ENCODE measurements at places on chromosomes 5 and 9. TPM values are rescaled to one million over a fixed set of nuclear protein-coding genes. Genes with fewer than 3 reads are reported as not detected.

DNA sequence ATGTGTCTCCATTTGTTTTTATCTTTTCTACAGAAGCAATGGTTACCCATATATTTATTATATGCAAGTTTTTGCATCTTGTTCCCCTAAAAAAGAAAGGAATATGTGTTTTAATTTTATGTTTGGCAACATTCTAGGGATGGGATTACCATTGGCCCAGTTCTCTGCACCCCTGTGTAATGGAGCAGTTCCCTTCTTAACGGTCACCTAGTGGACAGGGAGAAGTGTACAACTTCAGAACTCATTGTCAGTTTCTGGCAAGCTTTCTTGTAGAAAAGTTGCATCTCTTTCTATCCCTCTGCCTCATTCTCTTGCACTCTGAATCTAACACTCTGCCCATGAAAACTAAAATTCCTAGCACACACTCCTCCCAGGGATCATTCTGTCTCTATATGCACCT, 78.2 kb downstream of the DOCK8 start:
- H3K4me1 ChIP-seq = no peaks in the 10 kb centered on the region
- no peaks in the 10 kb centered on the region for H3K27me3 ChIP-seq
- H3K27ac ChIP-seq = no peak overlapping the region
- no peak for DNase-seq
- H3K4me3 ChIP-seq = no peak overlapping the region

- H3K27ac ChIP-seq = no peak overlapping the region
- no peaks in the 10 kb centered on the region for H3K4me1 ChIP-seq
Observed at GRCh38 chr5:137902408-137903133, 13.3 kb downstream of the PKD2L2 start.

DNA sequence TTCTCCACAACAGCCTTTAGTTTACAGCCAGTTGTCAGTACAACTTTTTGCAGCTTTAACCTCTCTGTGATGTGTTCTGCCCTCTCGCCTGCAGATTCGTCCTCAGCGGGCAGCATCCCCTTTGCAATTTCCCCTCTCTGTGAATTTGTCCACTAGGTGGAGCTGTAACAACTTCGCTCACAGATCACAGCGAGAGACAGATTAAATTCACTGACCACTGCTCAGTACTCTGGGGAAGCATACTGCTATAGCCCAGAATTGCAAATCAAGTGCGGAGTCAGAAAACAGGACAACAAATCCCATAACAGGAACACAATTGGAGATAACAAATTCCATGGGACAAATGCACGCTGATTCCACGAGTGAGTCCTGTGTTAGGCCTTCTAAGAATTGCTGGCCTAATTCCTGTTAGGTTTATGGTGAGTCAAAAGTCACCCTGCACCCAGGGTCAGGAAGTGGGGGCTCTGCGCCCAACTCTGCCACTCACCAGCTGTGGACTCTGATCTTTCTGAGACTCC, 2124.9 kb downstream of the MAT2B start:
- H3K4me3 ChIP-seq = no peak overlapping the region
- no peaks in the 10 kb centered on the region for H3K4me1 ChIP-seq
- no peaks in the 10 kb centered on the region for H3K36me3 ChIP-seq
- DNase-seq = peak; percentile 30
- H3K27ac ChIP-seq = no peak overlapping the region

GRCh38 chr5:178110-178509, 13.2 kb upstream of the LRRC14B start:
- no peaks in the 10 kb centered on the region for H3K36me3 ChIP-seq
- no peaks in the 10 kb centered on the region for H3K27me3 ChIP-seq
- DNase-seq = no peak
- no peaks in the 10 kb centered on the region for H3K4me1 ChIP-seq
- H3K4me3 ChIP-seq = no peak overlapping the region

DNA sequence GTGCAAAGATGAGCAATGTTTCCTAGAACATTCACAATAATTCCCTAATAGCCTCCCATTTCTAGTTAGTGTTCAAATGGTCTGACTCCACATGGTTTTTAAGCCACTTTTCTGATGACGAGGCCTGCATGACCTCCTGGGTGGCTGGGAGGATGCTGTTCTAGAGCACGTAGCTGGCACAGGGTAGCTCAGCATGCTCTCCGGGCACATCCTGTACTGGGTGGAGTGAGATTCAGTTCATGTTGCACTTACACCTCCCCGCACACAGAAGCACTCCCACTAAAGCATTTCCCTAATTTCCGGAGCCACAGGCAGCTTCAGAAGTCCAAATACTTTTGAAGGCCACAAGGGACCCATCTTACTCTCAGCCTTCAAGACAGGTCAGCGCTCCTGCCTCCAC, 159.8 kb upstream of the LHFPL2 start:
- no peak for DNase-seq
- H3K27ac ChIP-seq = no peak overlapping the region
- H3K4me1 ChIP-seq = peaks cover 21% of the 10 kb centered on the region
- H3K36me3 ChIP-seq = no peaks in the 10 kb centered on the region

DNA sequence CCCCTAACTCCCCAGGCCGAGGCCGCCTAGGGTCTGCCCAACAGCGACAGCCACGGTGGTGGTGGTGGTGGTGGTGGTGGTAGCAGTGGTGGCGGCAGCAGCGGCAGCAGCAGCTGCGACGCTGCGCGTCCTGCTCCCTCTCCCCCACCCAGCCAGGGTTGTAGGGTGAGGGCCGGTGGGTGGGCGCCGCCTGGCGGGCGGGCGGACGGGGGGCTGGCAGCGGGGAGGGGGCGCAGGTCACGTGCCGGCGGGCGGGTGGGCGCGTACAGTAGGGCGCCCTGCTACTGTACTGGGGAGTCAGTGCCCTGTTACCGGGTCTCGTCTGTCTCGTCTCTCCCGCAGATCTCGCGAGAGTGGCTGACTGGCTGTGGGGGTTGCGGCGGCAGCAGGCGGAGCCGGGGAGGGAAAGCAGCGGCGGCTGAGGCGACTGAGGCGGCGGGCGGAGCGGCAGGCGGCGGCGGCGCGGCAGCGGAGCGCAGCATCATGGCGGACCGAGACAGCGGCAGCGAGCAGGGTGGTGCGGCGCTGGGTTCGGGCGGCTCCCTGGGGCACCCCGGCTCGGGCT, at the start of gene PURA:
Gene PURA (plus strand): TSS at position 411 of the 565 bp plus-strand sequence. CDS start 73 bp downstream, at position 484.
- peaks cover 19% of the 10 kb centered on the region for H3K4me1 ChIP-seq
- peak within 1 kb of the TSS; percentile 67 for H3K4me3 ChIP-seq
- H3K36me3 ChIP-seq = no peaks in the 10 kb centered on the region
- peak; percentile 96 for DNase-seq

GRCh38 chr5:59221769-59222168, 638.9 kb downstream of the RAB3C start:
- DNase-seq = no peak
- H3K4me3 ChIP-seq = no peak overlapping the region
- no peaks in the 10 kb centered on the region for H3K4me1 ChIP-seq

DNA sequence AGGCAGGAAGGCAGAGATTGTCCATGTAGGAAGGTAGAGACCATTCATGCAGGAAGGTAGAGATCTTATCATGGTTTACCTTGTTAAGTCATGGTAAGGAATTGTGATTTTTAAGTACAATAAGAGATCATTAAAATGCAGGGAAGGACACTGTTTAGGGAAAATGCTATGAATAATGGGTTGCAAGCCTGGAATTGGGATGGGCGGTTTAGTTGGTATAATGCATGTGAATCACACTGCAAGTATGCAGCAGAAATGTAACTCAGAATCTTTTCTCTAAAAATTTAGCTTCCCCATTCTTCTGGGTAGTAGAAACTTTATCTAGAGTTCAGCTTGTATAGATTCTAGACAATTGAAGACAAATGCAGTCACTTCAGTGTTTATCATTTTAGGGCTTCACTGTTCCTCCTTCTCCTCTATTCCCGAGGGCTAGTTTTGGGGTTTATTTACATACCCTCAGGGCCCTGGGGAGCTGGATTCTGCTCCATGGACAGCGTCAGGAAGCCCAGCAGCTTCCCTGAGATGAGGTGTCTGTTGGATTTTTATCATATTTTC, 212.0 kb downstream of the SREK1 start:
- H3K36me3 ChIP-seq = no peaks in the 10 kb centered on the region
- H3K4me1 ChIP-seq = no peaks in the 10 kb centered on the region
- H3K4me3 ChIP-seq = no peak overlapping the region
- no peak for DNase-seq
- H3K27me3 ChIP-seq = no peaks in the 10 kb centered on the region
- H3K27ac ChIP-seq = no peak overlapping the region

DNA sequence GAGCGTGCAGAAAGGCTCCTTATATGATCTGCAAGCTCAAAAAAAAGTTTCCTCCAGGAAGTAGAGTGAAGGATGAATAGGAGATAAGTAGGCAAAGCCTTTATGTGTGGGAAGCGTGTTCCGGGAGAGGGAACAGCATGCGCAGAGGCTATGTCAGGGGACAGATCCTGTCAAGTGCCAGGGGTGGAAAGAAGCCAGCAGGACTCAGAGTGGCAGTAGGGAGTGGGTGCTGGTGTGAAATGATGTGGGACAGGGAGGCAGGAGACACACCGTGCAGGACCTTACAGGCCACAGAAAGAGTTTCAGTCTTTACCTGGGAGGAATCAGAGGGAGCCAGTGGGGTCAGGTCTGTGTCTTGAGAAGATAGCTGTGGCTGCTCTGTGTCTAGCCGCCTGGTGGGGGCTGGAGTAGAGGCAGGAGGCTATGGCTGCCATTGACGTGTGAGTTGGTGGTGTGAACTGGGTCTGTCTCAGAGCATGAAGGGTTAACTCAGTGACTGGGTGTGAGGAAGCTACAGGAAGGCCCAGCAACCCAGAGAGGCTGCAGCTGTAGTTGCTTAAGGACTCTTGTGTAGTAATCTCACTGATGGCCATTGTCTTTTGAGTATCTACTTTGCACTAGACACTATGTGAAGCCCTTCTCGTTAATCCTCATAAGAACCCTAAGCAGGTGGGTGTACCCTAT, 71.3 kb downstream of the PPARGC1B start:
- H3K4me1 ChIP-seq = peaks cover 32% of the 10 kb centered on the region
- H3K27ac ChIP-seq = no peak overlapping the region
- DNase-seq = no peak
- H3K4me3 ChIP-seq = no peak overlapping the region
- no peaks in the 10 kb centered on the region for H3K36me3 ChIP-seq

DNA sequence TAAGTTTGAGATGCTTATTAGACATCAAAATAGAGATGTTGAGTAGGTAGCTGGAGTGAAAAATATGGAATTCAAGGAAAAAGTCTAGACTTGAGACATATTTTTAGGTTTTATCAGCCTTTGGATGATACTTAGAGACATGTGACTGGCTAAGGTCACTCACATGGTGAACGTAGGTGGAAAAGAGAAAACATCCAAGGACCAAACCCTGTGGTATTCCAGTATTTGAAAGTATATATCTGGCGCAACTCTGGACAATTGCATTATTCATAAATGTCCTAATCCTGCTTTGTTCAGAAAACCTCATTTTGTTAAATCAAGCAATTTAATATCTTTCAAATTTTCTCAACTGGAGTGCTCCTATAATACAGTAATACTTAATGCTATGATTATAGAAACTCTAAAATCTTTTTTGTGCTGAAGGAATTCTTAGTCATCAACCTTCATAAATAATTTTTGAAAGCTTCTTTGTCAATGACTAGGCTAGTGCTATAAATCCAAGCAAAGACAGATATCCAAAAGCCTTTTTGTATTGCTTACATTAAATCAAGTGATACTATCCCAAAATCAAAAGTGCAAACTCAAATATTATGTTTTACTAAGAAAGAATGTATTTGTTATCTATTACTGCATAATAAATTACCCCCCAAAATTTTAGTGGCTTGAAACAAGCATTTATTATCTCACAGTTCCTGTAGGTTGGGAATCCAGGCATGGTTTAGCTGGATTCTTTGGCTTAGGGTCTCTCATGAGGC, 452.0 kb downstream of the ENC1 start:
- H3K4me1 ChIP-seq = peaks cover 2% of the 10 kb centered on the region
- H3K4me3 ChIP-seq = no peak overlapping the region
- H3K27me3 ChIP-seq = no peaks in the 10 kb centered on the region

DNA sequence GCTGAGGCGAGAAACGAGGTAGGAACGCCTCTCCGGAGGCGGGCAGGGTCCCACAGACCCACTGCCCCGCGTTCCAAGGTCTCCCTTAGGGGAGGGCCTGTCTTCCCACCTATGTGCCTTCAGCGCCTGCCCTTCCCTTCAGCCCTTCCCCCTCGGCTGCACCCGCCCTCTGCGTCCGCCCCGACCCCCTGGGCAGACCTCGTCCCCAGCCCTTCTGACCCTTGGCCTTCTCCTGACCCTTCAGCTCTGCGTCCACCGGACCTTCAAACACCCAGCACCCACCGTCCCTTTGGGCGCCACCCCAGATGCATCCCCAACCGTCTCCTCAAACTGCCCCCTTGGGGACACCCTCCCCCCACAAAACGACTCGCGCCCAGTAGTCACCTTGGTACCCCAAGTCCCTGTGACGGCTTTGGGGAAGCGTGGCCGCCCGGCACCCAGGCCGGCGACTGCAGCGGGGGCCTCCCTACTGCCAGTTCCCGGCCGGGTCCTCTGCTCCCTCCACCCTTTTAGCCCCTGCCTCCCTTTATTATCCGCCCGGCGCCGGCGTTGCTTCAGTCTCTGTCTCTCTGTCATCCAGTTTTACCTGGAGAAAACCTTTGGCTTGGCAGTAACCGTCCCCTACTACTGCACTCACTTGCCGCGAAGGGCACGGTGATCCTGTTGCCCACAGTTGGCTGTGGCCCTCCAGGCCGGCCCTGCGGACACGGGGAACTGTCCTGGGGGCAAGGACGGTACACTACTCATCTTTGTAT, 421 bp downstream of the RUSC2 start:
- peak; percentile 40 for DNase-seq
- H3K27me3 ChIP-seq = no peaks in the 10 kb centered on the region
- H3K36me3 ChIP-seq = no peaks in the 10 kb centered on the region
- H3K4me3 ChIP-seq = peak overlapping the region; percentile 62
- H3K27ac ChIP-seq = peak overlapping the region; percentile 87
- peaks cover 8% of the 10 kb centered on the region for H3K4me1 ChIP-seq

GRCh38 chr5:43256261-43256966, 56.8 kb downstream of the HMGCS1 start:
- H3K27me3 ChIP-seq = no peaks in the 10 kb centered on the region
- no peak overlapping the region for H3K4me3 ChIP-seq
- DNase-seq = no peak
- no peak overlapping the region for H3K27ac ChIP-seq

DNA sequence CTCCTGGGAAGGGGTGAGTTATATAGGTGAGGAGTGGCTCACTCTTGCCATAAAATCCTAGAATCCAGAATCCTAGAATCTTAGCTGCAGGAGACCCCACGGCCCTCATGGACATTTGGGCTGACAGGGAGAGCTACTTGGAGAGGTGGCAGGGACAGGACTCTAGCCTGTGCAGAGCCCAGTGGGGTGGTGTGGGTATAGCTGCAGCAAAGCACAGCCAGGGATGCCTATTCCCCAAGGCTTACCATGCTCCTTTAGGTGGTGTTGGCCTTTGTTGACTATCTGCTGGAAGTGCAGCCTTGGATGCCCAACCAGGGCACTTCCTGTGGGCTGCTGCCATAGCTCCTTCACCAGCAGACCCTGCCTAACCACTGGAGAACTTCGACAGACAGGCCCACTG, 70.0 kb upstream of the PTPN3 start:
- no peaks in the 10 kb centered on the region for H3K27me3 ChIP-seq
- H3K36me3 ChIP-seq = no peaks in the 10 kb centered on the region
- DNase-seq = no peak
- H3K27ac ChIP-seq = no peak overlapping the region

IRX4 gene
- total RNA-seq = not detected

MVB12B gene
- 7.0 TPM for total RNA-seq

QRFP gene
- total RNA-seq = not detected

PTGES2 gene
- 67.1 TPM for total RNA-seq

TNPO1 gene
- total RNA-seq = 99.3 TPM

SLC22A4 gene
- total RNA-seq = 4.3 TPM

Data from ovary (tissue), 10 donors.